Central memory CD8-positive, alpha-beta T cell (primary cell): ENCODE measurements at places on chromosomes 5 and 9.

DNA sequence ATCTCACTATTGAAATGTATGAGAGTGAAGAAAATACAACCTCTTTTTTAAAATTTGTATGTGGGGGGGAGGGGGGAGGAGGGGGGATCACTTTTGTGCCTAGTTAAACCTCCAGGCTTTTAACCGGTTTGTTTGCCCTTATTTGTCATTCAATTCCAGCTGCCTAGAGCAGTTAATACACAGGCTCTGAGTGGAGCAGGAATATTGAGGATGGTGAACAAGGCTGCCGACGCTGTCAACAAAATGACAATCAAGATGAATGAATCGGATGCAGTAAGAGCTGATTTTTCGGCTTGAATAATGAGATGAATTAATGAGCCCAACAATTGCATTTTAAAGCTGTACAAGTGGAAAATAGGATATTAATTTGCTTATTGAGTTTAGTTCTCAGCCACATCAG, 28.7 kb upstream of the SNX24 start:
- no peak for DNase-seq

- no peak for DNase-seq
Measured at GRCh38 chr5:1429496-1429895, 15.7 kb downstream of the SLC6A3 start.

DNA sequence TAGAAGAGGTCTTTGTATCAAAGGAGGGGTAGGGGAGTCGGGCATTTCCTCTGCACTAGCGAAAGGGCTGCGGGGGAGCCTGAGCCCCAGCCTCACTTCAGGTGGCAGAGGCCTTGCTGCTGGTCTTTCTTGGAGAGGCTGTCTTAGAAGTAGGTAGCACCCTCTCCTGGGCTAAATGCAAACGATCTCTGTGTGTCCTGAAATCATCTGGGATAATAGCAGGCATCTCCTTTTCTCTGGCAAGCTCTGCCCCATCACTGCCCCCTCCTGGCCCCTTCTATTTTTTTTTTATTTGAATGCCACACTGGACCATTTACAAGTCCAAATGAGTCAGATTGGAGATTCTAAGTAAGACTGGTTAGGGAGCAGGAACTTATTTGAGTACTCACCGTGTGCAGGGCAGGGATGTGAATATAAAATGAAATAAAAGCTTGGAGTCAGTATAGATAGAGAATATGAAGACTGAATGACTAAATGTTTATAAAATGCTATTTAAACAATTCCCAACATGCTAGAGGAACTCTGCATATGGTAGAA, 137.1 kb downstream of the FGF1 start:
- DNase-seq, result no peak

DNA sequence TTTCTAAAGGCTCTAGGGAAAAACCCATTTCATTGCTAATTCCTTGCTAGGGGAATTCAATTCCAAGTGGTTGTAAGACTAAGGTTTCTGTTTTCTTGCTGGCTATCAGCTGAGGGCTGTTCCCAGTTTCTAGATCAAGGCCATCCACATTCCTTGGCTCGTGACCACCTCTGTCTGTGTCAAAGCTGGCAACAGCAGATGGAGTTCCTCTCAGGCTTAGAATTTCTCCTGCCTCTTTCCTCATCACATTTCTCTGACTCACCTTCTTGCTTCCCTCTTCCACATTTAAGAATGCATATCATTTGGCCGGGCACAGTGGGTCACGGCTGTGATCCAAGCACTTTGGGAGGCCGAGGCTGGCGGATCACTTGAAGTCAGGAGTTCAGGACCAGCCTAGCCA, 19.0 kb downstream of the DAB2IP start:
- no peak for DNase-seq

- DNase-seq, result no peak
Measured at GRCh38 chr9:79684059-79684458, 112.3 kb downstream of the TLE4 start.

- DNase-seq, result no peak
Measured at GRCh38 chr9:38053697-38054461, 15.1 kb downstream of the SHB start.
